ENCODE measurements at places on chromosomes 11 and 22.

GRCh38 chr11:96228473-96228891, 114.5 kb downstream of the MAML2 start:
- no peak for DNase-seq

GRCh38 chr11:657691-658126, 20.6 kb downstream of the DRD4 start:
- DNase-seq = no peak

DNA sequence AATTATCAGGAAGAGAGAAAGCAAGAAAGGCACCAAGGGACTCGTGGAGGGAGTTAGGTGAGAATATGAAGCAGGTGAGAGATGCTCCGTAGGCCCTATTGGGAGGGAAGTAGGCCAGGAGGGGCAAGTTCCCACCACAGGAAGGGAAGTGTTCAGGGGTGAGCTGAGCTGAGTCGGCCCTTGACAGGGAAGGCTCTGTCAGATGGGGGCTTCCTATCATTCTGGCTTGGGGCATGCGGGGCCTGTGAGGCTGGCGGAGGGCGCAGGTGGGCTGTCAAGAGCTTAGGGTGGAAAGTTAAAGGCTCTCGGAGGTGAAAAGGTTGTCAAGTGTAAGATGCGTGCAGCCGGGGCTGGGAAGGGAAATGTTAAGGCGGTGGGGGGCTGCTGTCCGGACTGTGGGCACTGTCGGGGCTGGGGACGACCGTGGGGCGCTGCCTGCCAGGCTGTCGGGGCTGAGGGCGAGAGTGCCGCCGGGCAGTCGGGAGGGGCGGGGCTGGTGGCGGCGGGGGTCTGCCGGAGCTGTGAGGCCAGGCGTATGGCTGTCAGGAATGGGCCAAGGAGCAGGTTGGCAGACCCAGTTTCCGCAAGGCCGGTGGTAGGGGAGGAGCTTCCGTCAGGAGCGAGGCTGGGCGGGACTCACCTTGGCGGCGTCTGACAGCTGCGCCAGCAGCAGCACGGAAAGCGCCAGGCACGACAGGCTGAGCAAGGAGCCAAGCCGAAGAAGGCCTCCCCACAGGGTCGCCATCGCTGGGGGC, 496 bp downstream of the TMEM9B start:
- peak; percentile 64 for DNase-seq

- DNase-seq = no peak
These were observed 64.5 kb upstream of the LARGE1 start for GRCh38 chr22:33984656-33985285.

DNA sequence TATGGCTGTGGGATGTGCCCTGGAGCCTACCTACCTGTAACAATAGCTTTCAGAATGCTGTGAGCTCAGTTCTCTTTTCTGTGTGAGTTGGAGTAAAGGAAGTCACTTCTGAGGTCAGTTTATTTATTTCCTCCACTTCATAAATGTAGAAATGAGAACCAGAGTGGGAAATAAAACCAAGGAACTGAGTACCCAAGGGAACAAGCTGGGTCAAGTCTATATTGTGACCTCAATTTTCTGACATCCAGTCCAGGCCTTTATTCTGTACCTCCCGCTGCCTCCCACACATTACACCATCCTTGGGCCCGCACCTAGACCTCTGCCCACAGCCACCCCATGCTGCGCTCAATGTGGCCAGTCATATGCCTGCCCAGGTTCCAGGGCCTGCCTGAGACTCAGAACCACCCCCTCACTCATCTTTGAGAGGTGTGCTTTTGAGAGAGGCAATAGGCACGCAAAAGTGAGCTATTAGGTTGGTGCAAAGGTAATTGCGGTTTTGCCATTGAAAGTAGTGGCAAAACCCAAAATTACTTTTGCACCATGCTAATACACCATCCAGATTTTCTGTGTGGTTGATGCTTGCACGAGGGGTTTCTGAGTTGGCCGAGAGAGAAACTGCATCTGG, 9.8 kb downstream of the MS4A6E start:
- DNase-seq = no peak

DNA sequence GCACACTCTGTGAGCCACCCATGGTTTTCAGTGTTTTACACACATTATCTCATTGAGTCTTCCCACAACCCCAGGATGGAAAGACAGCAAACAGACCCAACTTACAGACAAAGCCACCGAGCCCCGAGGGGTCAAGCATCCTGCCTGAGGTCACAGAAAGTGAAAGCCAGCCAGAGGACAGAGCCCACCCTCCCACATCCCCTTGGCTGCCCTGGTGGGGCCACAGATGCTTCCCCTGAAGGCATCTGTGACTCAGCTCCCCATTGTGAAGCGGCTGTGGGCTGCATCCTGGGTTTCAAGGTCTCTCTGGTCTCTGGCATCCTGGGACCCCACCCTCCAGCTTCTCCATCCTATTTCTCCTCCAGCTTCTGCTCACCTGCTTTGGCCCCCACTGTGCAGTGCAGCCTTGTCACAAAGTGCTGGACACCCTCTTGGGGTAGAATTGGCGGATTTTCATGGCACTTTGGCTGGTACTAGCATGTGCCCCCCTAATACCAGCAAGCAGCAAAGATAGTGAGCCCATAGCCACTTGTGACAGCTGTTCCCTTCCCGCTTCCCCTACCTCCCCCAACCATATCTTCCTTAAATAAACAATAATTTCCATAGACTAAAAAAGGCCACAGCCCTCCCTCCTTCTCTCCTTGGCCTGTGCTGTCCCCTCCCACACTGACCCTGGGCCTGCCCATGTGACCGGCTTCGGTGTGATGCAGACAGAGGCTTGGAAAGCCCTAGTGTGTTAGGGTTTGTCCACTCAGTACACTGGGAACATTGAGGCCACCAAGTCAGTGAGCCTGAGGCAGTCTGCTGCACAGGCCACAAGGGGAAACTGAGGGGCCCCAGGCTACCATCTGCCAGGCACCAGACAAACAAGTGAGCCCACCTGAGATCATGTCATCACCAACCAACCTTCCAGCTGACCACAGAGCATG, 53.9 kb upstream of the SHISAL1 start:
- no peak for DNase-seq

GRCh38 chr22:29343313-29343805, 27.9 kb upstream of the RASL10A start:
- no peak for DNase-seq

- DNase-seq = no peak
These were observed 39.0 kb downstream of the ADAMTS8 start for GRCh38 chr11:130389335-130389935.

GRCh38 chr11:67024966-67025365, 2.0 kb downstream of the SYT12 start:
- no peak for DNase-seq

GRCh38 chr22:33829546-33830280, 90.6 kb downstream of the LARGE1 start:
- no peak for DNase-seq

DNA sequence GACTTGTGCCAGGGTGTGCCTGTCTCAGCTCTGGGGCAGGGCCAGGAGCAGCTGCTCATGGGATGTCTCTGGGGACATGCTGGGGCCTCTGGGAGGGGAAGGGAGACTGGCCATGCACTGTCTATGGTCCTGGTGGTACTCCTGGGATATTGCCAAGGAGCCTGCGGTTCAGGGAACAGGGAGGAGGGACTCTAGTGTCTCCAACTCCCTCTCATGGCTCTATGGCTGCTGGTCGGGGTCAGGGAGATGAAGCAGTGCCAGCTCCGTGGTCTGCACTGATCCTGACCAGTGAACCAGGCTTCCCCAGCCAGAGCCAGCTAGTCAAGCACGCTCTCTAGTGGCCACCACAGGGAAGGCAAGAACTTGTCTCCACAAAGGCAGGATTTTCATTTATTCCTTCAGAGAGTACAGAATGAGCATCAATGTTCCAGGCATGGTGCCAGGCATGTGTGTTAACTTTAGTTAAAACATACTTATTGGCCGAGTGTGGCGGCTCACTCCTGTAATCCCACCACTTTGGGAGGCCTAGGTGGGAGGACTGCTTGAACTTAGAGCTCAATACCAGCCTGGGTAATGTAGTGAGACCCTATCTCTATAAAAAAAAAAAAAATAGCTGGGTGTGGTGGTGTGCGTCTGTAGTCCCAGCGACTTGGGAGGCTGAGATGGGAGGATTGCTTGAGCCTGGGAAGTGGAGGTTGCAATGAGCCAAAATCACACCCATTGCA, 2.5 kb upstream of the BEST1 start:
- DNase-seq = peak; percentile 76

GRCh38 chr11:47466701-47467250, 17.8 kb upstream of the RAPSN start:
- no peak for DNase-seq

- no peak for DNase-seq
These were observed 152.3 kb upstream of the CCDC90B start for GRCh38 chr11:83438438-83438837.

DNA sequence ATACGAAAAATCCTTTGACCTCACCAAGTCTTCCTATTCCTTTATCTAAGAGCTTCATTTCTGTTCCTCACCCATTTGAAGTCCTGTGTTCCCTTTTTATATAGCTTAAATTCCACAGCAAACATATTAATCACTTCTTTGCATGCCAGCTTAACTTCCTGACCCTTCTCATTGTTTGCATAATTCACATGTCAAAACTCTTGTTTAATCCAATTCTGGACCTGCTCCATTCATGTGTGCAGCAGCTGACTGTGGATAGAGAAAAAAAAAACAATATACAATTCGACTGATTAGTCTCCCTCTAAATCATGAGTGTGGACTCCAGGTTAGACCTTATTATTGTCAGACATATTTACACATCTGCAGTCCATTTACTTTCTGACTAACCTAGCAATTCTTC, 991.2 kb upstream of the TENM4 start:
- no peak for DNase-seq

DNA sequence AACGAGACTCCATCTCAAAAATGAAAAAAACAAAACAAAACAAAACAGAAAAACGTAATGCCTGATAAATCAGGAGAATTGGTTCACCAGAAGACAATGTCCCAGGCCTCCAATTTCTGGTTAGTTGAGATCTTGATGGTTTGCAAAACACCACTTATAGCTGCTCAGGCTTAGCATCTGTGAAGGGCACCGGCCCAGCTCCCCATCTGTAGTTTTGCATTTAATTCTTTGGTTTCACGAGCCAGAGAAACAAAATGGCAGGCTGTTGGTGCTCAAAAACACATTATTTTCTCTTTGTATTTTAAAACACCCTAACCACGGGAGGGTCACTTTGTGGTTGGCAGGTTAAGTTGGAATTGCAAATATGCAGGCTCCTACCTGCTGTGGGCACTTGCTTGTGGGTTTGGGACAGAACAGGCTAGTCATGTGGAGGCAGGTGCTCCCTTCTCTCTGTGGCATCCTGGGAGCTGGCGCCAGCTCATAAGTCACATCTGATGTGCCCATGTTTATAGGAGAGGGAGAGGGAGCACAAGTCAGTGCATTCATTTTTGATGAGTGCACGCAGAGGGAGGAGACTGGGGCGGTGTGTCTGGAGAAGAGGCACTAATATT, 145.9 kb downstream of the CEP164 start:
- DNase-seq = no peak

- DNase-seq = no peak
These were observed 46.5 kb upstream of the TH start for GRCh38 chr11:2218031-2218633.

DNA sequence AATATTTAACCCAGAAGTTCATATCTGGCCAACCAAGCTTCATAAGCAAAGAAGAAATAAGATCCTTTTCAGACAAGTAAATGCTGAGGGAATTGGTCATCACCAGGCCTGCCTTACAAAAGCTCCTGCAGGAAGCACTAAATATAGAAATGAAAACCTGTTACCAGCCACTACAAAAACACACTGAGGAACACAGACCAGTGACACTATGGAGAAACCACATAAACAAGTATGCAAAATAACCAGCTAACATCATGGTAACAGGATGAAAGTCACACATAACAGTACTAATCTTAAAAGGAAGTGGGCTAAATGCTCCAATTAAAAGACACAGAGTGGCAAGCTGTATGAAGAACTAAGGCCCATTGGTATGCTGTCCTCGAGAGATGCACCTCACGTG, 311.4 kb downstream of the DYNC2H1 start:
- DNase-seq = no peak

DNA sequence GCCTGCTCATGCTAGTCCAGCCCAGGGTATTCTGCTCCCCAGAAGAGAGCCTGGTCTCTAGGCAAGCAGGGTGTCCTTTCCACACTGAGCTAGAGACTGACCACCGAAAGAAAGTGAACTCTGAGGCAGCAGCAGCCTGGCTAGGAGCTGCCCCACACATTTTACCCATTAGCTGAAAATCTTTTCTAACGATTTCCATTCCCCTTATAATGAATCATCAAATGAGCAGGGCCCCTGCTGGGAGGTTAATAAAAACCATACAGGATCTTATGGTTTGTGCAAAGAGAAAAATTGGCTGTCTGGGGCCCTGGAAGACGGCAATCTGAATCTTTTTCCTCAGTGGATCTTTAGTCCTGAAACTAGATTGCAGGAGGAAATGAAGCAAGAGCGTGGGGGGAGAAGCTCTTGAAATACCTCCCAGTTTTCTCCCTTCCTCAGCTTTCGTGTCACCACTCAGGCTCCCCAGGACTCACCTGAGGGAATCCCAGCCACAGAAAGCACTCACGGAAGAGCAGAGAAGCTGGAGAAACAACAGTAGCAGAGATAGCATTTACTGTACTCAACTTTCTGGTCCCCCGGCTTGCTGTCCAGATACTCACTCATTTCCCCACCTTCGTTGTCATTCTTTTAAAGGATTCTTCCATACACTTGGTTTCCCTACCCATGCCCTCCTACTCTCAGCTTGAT, 74.7 kb upstream of the CD44 start:
- DNase-seq = no peak

GRCh38 chr11:19786644-19787043, 74.0 kb downstream of the NAV2 start:
- DNase-seq = no peak

DNA sequence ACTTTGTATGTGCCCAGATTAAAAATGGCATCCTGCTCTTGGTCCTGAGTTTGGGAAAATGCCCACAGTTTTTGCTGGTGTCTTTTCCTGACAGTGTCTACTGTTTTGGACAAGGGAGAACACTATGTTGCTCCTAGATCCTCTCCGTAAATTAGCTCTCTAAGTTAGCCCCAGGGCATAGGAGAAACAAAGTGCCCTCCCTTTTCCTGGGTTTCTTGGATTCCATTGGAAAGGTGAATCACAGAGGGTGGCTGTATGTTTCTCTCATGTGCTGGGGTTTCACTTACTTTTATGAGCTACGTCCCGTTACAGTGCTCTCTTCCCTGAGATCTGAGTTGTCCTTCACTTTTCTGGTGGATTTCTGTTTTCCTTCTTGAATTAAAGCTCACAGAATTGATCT, 782.8 kb downstream of the CNTN5 start:
- DNase-seq = no peak

Data from GM19239 (cell line).